ENCODE measurements at places on chromosomes 7 and 10.

DNA sequence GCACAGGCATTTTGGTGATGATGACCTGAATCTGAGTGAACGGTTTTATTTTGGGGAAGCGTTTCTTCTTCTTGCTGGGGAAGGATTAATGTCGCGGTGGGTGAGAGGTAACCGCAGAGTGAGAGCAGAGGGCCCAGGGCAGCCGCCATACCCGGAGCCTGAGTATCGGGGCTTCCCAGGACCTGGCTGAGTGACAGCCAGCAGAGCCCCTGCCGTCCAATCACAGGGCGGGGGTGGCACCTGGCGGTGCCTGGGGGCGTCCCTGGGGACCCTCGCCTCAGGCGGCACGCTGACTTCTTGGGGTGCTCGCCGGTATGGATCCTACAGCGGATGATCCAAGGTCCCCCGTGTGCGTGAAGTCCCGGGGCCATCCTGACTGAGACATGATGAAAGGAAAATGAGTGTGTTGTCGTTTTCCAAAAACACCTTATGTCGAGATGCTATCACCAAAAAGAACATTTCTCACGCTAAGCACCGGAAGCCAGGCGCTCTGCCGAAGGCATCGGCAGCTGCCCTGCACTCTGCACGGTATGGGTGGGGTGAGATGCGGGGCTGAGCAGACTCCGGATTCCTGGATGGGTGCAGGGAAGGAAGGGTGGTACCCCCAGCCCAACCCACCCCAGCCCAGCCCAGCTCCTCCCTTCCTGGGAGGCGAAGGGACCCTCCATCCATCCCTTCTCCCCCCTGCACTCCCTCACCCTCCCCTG lies 227.9 kb upstream of the SHH start:
- DNase-seq, result no peak

- DNase-seq, result no peak
These were observed 98.1 kb downstream of the PTPN20 start for GRCh38 chr10:47009215-47009838.

- DNase-seq, result no peak
These were observed 11.3 kb downstream of the SLC16A9 start for GRCh38 chr10:59698326-59698725.

- DNase-seq, result no peak
These were observed 139.7 kb downstream of the HTR7 start for GRCh38 chr10:90718182-90718581.

DNA sequence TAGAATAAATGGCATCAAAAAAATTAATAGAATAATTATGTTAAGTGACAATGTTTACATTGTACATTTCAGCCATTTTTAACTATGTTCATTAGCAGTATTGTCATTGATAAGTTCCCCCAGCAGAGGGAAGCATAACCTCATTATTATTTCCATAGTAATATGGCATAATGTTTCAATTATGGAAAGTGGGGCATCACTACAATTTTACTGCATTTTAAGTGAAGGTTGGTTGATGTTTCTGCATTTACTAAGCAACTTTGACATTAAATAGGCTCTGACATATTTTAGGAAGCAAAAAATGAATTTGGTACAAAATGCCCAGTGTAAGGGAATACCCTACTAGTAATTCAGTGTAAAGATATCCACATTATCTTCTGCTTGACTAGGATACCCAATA lies 218.3 kb downstream of the SEMA3A start:
- DNase-seq, result no peak

DNA sequence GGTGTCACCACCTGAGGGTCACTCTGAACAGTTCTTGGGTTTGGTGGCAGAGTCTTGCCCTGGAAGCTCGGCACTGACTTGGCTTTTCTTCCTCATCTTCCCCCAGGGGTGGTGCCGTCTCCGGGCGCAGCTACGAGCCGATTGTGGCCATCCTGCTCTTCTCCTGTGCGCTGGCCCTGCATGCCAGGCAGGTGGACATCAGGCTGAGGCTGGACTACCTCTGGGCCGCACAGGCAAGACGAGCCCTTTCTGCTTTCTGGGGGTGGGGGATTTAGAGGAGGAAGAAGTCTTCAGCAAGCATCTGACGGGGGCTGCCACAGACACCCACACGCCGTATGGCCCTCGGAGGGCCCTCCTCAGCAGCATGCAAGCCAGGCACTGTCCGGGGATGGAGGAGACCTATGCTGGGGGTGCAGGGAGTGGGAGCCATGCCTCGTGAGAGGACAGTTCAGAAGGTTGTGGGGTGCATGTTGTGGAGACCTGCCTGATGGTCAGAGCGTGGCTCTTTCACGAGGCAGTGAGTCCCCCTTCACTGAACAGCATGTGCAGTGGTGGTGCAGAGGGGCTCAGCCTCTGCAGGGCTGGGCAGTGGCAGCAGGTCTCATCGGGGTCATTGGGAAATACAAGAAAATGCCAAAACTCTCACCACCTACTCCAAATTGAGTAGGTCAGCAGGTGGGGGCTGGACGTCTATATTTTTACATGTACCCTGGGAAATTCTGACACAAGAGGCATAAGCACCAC lies 112.4 kb downstream of the ADCY1 start:
- DNase-seq, result no peak

DNA sequence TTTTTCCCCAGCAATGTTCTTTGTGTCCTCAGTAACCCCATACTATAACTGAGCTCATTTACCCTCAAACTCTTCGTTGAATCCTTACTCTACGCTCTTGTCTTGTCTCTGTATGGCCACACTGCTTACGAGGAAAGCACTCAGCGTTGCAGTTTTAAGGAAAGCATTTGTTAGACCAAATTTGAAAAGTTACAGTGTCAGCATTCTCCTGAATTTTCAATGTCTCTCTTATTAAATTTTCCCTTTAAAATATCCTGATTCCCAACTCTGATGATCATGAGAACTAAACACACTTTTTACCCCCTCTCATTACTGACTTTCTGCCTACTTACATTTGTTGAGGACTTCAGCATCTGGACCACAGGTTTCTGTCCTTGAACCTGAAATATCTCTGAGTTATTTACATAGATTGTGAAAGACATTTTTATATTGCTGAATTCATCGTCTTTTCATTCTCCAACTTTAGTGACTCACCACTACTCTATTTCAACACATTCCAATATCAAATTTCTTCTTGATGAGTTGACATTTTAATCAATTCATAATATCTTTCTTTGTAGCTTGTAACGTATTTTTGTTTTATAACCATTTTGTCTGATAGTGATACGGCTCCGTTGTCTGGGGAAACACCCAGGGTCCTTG lies 19.8 kb upstream of the VWDE start:
- DNase-seq, result no peak

DNA sequence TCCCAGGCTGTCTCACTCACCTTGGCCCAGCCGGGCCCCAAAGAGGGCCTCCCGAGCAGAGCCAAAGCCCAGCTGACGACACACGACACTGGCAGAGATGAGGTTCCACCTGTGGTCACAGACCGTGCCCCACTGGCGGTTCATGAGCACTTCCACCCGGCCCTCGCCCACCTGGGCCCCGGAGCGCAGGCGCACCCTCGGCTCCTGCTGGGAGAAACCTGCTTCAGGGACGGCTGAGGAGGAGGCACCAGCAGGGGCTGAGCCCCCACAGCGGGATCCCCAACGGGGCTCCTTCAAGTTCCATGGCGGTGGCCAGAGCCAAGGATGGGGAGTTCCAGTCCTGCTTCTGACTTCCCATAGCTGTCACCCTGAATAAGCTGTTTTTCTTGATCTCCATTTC lies 10.0 kb downstream of the LOXL4 start:
- no peak for DNase-seq

GRCh38 chr7:54985426-54986330 lies 33.1 kb upstream of the EGFR start:
- no peak for DNase-seq

DNA sequence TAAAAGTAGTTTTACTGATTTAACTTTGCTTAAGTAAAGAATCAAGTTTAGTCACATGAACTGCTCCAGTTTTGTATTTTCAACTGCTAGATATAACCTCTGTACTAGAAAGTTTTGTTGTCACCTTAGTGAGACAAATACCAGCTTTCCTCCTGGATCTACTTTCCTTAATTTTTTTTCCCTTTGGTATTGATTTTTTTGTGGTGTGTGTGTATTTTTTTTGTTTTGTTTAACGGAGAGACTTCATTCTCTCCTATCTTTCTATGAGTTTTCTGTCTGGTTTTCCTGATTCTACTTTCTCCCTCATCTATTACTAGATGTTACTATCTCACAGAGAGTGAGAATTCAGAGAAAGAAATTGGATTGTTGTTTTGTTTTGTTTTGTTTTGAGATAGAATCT lies 52.0 kb downstream of the TASOR2 start:
- no peak for DNase-seq

DNA sequence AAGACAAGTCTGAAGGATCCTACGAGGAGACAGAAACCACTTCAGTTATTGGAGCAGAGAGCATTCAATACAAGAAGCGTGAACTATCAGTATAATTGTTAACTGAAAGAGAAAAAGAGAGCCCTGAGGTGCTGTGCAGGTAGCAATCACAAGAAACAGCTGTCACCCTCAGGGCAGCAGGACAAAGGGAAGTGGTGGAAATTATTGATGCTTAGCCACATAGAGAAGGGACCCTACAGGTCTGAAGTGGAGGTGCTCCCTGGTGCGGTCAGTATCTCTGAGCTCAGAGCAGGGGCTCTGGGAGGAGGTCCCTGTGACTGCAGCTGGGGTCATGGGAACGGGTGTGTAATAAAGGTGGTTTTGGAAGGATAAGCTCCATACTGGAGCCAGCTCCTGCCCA lies 97.8 kb upstream of the KLF6 start:
- no peak for DNase-seq

- no peak for DNase-seq
These were observed 12.5 kb downstream of the ADD3 start for GRCh38 chr10:110020265-110020664.

DNA sequence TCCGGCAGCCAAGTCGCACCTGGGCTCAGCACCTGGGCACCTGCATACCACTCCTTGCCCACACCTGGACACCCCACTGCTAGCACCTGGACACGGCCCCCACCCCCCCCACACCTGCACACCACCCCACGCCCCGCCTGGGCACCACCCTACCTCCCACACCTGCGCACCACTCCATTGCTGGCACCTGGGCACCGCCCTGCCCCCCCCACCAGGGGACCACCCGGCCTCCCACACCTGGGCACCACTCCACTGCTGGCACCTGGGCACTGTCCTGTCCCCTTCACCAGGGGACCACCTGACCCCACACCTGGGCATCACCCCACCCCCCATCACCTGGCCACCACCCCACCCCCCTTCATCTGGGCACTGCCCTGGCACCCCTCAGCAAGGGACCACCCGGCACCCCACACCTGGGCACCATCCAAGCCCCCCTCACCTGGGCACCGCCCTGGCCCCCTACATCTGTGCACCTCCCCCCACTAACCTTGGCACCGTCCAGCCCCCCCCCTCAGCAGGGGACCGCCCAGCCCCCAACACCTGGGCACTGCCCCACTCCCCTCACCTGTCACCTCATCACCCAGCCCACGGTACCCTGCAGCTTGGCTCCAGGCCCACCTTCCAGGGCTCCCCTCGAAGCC lies 33.8 kb upstream of the RNF32 start:
- no peak for DNase-seq

GRCh38 chr7:139046143-139046542 lies 10.3 kb upstream of the ZC3HAV1L start:
- DNase-seq, result no peak

GRCh38 chr7:80637911-80638765 lies at the start of gene CD36:
Gene CD36 (plus strand): TSS chr7:80638642. CDS start chr7:80646741, 8,099 bp downstream.
- no peak for DNase-seq

- no peak for DNase-seq
These were observed 31.6 kb upstream of the PBLD start for GRCh38 chr10:68364101-68364886.

DNA sequence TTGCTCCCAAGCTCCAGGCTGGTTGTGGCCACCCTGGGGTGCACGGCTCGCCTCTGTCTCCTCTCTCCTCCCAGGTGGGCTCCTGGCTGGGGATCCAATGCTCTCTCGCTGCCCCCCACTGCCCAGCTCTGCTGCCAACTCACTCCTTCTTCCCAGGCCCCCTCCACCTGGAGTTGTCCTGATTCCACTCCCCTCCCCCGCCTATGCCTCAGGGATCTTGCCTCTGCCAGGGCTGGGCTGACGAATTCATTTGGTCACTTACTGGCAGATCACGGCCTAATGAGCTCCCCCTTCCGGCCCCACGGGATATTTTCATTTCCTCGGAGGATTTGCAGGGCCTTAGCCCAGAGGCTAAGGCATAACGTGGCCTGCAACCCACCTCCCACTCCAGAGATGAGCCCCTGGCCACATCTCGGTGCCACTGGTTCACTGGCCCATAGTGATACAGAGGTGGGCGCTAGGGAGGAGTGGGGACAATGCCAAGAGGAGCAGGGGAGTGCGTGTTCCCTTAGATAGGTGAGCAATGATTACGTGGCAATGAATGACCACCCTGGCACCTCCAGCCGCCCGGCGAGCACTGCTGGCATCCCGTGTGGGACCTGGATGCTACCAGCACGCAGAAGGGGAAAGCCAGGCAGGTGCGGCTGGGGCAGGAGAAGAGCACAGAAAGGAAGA lies 344.6 kb upstream of the SHH start:
- DNase-seq, result no peak

DNA sequence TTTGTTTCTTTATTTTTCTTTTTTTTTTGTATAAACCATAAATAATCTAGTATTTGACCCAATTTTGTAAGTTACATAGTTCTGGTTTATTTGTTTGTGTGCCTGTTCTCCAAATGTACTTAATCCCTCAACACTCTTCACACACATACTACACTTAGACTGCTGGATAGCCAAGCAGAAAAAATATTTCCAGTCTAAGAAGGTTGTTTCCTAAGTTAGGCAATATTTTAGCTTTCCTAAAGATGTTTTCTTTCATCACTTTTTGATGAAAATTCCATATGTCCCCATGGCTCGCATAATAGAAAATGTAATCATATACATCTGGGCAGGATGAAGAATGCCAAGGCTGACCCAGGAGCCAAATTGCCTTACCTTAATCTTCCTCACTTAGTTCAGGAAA lies 105.3 kb downstream of the PPP1R3A start:
- no peak for DNase-seq

- DNase-seq, result no peak
These were observed 13.2 kb downstream of the STAM start for GRCh38 chr10:17657103-17657500.

DNA sequence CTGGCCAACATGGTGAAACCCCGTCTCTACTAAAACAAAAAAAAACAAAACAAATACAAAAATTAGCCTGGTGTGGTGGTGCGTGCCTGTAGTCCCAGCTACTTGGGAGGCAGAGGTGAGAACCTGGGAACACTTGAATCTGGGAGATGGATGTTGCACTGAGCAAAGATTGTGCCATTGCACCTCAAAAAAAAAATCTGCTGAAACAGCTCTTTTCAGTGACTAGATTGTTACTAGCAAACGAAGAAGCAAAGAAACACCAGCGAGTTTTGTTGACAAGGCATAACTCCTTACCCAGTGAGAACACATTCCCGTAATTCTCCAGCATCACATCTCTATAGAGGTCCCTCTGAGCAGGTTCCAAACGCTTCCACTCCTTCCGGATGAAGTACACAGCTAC lies 6.7 kb downstream of the ZNF3 start:
- no peak for DNase-seq

Data from activated T-cell treated with anti-CD3 and anti-CD28 coated beads for 1 hour (primary cell).